ENCODE measurements at places on chromosomes 2 and 18. TPM values are rescaled to one million over a fixed set of nuclear protein-coding genes. Genes with fewer than 3 reads are reported as not detected.

- DNase-seq: no peak
These were observed 35.0 kb upstream of the SOX11 start for GRCh38 chr2:5657231-5657630.

- no peak for DNase-seq
These were observed 224.6 kb downstream of the C1D start for GRCh38 chr2:67838205-67838604.

DNA sequence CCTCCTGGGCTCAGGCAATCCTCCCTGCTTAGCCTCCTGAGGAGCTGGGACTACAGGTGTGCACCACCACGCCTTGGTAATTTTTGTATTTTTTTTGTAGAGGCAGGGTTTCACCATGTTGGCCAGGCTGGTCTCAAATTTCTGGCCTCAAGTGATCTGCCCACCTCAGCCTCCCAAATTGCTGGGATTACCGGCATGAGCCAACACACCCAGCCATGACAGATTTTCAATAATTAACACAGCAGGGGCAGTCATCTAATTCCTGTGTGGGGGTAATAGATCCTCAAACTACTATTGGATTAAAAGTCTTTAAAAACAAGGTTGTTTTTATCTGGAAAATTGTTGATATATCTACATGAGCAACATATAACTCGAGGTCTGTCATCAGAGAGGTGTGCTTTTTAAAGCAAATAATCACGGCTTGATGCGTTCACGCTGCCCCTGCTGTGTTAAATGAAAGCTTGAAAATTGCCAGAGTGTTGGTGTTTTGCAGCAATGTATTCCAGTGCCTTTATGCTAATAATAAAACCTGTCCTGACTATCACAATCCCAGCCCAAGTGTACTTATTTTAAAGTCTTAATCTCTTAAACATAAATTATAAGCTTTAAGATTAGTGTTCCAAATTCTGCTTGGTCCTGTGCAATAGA is 35.6 kb upstream of the ASB1 start:
- no peak for DNase-seq

GALR1 gene
- 0.09 TPM for total RNA-seq

ARHGAP15 gene
- total RNA-seq: 26.5 TPM

GRCh38 chr18:70720607-70721006 is 431.8 kb downstream of the SOCS6 start:
- no peak for DNase-seq

GRCh38 chr2:100980046-100980445 is 22.0 kb upstream of the RPL31 start:
- DNase-seq: no peak

DNA sequence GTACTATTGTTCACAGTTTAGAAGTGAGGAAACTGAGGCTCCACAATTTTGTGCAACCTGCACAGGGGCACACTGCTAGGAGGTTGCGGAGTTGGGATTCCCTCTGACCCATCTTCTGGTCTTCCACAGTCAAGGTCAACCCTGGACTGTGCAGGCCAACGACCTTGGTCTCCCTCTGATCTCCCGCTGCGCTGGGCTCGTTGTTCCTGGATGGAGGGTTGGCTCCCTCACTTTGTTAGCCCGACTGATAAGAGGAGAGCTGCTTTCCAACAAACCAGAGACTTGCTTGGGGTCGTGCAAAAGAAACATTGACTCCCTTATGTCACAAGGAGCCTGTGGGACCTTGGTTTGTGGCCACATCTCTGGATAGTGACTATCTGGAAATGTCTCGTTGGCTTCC is 187.6 kb downstream of the MYCN start:
- DNase-seq: no peak

TMEM237 gene
- 19.9 TPM for total RNA-seq

PLGLB2 gene
- total RNA-seq: 1.7 TPM

Measured in omental fat pad (tissue), 4 donors.